Endothelial cell (in vitro differentiated cells): ENCODE measurements at places on chromosomes 5 and 9.

DNA sequence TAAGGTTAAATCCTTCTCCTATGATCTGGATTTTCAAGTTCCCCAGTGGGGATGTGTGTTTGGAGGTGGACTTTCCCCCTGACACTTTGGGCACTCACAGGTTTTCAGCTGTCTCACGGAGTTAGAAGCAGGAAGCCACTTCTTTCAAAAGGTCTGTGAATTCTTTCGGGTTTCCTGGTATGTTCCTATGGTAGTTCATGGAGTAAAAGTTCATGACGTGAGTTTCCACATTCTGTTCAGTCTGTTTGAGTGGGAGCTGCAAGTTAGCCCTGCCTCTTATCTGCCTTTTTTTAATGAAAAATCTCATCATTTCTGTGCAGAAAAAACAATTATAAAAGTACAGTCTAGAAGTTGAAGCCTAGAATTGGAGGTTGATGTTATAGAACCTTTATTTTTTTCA, 24.9 kb upstream of the SNCAIP start:
- DNase-seq = no peak

GRCh38 chr5:5063533-5063953, 76.6 kb upstream of the ADAMTS16 start:
- DNase-seq = no peak

GRCh38 chr9:115071176-115071575, 46.8 kb downstream of the TNC start:
- no peak for DNase-seq

DNA sequence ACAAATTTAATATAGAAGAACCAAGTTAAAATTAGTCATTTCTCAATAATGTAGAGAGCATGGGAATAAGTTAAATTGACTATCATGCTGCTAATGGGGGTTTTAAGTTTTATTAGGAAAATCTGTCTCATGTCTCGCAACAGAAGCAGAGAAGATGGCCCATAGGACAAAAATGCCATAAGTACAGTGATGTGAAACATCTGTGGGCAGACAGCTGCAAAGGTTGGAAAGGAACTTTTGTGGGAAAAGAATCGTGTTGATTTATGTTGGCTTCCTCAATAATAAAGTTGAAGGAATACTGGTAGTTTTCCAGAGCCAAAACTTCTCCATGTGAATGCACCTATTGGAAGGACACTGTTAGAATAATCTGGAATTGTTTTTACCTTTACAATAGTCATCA, 44.8 kb downstream of the VCAN start:
- no peak for DNase-seq

- DNase-seq = peak; percentile 16
These were observed 70.8 kb upstream of the UNC5A start for GRCh38 chr5:176739461-176740051.

GRCh38 chr9:136023410-136024225, 62.4 kb upstream of the UBAC1 start:
- no peak for DNase-seq

DNA sequence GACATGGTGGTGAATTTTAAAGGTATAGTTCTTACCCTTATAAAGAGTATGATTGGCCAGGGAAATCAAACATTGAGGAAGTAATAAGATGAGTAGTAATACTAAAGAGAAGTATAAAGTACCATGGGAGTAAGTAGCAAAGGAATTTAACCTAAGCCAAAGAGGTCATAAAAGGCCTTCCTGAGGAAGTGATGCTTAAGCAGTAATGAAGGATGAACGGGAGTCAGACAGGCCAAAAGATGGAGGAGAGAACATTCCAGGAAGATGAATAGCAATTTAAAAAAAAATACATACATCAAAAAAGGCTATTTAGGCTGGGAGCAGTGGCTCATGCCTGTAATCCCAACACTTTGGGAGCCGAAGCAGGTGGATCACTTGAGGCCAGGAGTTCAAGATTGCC, 29.0 kb downstream of the KLHL3 start:
- DNase-seq = no peak

DNA sequence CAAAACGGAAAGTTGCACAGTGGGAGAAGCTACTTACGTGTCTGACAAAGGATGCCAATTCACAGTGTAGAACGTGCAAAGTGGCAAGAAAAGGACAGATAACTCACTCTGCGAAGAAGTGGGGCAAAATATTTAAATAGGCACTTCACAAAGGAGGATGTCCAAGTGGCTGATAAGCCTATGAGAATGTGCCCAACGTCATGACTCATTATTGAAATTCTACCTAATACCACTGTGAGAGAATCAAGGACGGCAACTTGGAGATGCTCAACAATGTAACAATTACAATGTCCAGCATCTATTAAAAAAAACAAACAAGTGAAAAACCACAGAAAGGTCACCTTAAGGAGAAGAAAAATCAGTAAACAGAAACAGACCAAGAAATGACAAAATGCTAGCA, 59.0 kb downstream of the NACC2 start:
- DNase-seq = no peak

DNA sequence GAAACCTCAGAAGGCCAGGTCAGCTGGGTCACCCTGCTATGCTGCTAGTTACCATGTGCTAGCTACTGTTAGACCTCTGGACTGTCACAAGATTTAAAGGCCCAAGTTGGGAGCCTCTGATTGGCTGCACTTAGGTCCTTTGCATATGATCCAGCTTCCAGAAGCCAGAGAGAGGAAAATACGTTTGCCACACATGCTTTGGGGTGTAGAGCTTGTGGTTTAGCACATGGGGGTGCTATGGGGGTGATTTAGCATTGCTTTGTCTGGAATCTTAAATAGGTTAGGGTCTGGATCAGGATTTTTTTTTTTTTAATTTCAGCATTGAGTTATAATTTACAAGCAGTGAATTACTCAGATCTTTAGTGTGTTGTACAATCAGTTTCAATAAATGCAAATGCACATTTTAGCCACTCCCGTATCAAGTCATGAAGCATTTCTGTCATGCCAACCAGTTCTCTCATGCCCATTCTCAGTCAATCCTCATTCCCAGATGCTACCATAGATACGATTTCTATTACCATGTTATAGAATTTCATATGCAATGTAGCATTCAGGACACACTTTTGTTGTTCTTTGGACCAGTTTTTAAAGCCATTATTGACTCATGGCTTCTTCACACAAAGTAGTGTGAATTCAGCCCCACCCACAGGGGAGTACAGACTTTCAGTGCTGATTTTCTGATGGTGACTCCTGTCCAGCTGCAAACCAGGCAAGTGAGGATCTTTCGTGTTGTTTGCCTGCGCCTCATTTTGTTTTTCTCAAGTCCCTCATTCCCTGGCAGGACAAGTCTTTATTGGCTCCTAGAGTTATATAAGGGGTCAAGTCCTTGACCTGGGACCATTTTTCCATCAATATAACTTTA, 250.4 kb downstream of the LRRC70 start:
- no peak for DNase-seq

- no peak for DNase-seq
These were observed 11.9 kb upstream of the GM2A start for GRCh38 chr5:151240924-151241635.
